Bone marrow (tissue), 2 donors: ENCODE measurements at places on chromosomes 16 and 17.
A peak's percentile ranks its signal among the peaks of the same experiment; 100 is the strongest.

DNA sequence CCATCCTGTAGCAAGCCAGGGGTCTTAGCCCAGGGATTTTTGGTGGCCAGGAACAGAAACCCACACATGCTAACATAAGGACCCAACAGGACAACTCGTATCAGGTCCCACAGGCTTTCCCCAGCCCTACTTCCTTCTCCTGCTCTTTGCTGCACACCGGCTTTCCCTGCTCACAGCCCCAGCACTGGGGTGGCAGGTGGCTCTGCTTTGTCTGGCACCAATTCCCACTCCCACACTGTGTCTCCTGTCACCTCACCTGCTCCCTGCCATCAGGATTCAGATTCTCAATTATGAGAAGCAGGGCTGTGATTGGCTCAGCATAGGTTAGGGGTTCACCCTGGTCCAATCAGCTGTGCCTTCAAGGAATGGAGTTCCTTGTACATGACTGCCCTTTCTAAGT lies 94.1 kb downstream of the TMEM132E start:
- DNase-seq, result no peak

- no peak for DNase-seq
Measured at GRCh38 chr16:58034128-58034685, 8.7 kb downstream of the MMP15 start.

- no peak for DNase-seq
Measured at GRCh38 chr16:10940501-10941079, 1.7 kb downstream of the DEXI start.

DNA sequence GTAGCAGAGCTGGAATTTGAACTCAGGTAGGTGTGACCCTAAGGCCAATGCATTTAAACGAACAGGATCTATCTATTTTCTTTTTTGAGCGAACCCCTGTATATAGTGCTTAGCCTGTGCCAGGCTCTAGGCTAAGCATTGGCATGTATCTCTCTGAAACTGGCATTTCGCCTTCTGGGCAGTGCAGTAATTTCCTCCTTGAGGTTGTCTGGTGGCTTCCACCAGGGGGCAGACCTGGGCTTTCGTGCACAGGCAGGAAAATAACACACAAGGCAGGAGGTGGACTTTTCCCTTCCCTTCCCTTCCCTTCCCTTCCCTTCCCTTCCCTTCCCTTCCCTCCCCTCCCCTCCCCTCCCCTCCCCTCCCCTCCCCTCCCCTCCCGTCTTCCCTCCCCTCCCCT lies 34.4 kb upstream of the PRKCB start:
- DNase-seq, result peak; percentile 27

DNA sequence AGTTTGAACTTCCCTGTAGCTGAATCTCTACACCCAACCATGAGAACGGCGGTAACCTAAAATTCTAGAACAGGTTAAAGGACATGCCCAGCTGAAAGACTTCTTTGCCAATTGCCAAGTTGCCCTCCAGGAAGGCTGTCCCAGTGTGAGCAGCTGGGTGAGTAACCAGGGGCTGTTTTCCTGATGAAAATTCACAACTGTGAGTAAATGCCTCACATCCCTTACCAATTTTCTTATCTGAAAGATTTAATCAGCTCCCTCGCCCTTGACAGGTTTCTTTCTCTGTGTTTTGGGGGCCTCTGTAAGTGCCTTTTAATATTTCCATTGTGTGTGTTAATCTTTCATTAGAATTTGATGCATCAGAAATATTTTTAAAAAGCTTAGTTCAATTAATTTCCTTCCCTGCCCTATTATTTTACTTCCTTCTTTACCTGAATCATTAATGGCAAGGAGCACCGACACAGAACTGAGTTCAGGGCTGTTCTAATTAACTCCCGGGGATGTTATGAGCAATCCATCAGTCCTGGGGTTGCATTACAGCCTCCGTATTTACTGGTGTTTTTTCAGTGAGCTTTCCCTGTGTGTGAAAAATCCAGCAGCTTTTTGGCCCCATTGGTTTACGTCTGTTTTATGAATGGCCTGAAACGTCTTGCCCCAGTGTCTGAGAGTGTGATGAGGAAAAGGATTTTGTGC lies 152.9 kb downstream of the CLEC16A start:
- DNase-seq, result no peak

DNA sequence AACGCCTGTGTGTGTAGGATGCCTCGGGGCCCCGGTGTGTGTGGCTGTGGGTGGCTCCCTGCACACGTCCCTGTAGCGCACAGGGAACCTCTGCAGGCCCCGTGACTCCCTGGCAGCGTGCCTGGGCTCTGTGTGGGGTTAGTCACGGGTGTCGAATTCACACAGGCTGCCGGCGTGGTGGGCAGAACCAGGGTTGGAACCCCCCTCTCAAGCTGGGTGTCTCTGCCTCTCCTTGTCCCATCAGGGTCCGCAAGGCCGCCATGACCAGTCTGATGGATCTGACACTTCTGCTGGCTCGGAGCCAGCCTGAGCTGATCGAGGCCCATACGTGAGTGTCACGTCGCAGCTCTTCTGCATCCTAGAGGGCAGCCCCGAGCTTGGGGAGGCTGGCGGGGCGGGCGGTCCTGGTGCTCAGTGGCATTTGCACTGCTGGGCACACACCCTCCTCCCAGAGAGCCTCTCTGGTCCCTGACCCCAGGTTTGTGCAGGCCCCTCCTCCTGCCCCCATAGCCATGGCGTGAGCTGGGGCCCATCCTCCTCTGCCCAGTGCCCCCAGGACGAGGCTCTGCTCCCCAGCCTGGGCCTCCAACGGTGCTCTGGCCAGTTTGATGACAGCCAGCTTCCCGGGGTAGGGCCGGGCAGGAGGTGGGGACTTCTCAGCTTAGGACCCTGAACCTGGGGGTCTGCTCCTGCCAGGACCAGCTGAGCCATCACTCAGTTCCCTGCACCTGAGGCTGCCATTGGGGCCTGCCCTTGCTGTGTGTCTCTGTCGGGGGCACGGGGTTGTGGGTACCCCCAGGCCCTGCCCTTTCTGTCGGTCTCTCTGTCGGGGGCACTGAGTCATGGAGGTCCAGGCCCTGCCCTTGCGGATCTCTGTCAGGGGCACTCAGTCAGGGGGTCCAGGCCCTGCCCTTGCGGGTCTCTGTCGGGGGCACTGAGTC lies 88.1 kb upstream of the ZNF750 start:
- DNase-seq, result no peak

DNA sequence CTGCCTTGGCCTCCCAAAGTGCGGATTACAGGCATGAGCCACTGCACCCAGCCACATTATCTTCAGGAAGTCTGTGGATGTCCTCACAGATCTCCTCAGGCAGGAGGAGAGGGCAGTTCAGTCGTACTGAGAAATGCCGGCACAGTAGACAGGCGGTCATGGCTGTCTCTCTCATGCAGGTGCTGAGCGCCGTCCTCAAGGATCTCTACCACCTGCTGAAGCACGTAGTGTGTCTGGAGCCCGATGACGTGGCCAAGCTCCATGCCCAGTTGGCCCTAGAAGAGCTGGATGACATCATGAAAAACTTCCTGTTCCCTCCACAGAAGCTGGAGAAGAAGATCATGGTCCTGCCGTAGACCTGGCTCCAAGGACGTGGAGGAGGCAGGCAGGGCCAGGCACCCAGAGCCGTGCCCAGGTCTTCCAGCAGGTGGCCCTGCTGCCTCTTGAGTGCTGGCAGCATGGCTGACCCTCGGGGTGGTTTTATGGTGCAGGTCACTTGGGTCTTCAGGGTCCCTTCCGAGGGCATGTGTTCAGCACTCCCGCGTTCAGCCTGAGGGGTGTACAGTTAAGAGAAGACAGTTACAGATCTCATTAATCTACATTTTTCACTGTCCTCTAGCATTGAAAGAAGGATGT lies 22.0 kb upstream of the HAS3 start:
- DNase-seq, result no peak

DNA sequence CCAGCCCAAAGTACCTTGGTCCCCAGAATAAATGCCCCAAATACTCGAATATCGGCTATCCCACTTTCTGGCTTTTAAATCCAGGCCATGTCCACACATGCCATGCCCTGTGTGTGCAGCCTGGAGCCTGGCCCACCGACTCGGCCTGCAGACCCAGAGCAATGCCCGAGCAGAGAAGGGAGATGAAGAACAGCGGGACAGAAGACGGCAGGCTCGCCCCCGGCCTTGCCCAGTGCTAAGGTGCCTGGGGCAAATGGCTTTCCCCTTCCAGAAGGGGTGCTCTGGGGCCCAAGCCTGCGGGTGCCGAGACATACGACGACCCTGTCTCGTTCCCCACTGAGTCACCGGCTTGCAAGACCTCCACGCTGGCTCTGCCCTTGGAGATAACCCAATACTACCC lies 8.0 kb downstream of the CLUH start:
- DNase-seq, result no peak

DNA sequence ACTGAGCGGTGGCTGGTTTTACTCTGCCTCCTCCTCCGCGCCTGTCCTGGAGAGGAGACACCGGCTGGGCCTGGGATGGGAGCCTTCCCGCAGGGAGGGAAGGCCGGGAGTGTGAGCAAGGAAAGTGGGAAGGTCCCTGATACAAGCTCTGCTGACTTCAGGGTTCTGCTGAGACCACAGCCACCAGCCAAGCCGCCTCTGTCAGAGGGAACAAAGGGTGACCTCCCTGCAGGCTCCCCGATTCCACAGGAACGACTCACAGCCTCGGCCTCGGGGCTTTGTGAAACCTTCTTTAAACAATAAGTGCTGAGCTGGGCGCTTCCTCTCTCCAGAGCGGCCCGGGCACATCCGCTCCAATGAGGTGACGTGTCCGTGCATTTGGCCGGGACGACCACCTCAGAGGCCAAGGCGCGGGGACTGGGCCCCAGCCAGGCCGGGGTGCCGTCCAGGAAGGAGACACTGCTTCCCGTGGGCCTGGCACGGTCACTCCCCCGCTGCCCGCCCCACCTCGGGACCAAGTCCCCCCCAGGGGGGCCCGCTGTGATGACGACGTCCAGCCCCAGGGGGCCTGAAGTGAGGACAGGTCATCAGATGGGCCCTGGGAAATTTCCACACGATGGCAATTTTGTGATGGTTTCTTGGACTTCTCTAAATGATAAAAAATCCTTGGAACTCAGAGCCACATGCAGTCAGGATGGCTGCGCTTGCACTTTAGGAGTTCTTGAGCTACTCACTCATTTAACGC lies 11.8 kb upstream of the CIBAR2 start:
- no peak for DNase-seq

DNA sequence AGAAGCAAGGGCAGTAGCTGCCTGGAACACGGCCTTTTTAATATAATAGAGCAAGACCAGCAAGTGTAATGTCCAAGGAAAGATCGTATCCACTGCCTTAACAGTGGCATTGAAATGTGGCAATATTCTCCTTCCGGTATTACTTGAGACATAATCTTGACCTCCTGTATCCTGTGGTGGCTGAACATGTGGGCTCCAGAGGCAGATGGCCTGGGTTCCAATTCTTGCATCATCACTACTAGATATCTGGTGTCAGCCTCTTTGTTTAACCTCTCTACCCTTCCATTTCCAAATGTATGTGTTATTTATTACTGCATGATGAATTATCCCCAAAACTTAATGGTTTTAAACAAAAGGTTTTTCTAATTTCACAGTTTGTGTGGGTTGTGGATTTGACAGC lies 3.5 kb upstream of the CDYL2 start:
- DNase-seq, result no peak
